ENCODE measurements at places on chromosomes 3 and 15. TPM values are rescaled to one million over a fixed set of nuclear protein-coding genes. Genes with fewer than 3 reads are reported as not detected.

CERS3 gene
- 0.15 TPM for polyA plus RNA-seq

ATP8B4 gene
- 4.4 TPM for polyA plus RNA-seq

GOLGA8T gene
- polyA plus RNA-seq, result 0.75 TPM

ACKR4 gene
- polyA plus RNA-seq, result 4.4 TPM

BCHE gene
- polyA plus RNA-seq, result 59.6 TPM
